ENCODE measurements at places on chromosomes 7 and 10.

DNA sequence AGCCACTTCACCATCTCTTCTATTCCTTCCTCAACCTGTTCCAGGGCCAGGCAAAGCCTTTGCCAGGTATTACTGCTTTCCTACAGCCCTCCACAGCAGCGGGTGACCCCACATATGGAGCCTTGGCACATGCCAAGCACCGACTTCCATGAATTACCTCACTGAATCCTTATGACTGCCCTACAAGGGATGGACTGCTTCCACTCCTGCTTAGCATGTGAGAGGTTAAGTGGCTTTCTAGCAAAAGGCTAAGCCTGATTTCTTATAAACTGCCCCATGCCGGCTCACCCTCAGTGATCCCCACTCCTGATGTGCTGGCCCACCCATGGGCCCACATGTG, 44.0 kb upstream of the PDLIM1 start:
- no peak for DNase-seq

GRCh38 chr7:29588900-29589696, 25.5 kb downstream of the PRR15 start:
- DNase-seq, result no peak

- no peak for DNase-seq
Measured at GRCh38 chr7:74006451-74007241, 21.3 kb upstream of the ELN start.

DNA sequence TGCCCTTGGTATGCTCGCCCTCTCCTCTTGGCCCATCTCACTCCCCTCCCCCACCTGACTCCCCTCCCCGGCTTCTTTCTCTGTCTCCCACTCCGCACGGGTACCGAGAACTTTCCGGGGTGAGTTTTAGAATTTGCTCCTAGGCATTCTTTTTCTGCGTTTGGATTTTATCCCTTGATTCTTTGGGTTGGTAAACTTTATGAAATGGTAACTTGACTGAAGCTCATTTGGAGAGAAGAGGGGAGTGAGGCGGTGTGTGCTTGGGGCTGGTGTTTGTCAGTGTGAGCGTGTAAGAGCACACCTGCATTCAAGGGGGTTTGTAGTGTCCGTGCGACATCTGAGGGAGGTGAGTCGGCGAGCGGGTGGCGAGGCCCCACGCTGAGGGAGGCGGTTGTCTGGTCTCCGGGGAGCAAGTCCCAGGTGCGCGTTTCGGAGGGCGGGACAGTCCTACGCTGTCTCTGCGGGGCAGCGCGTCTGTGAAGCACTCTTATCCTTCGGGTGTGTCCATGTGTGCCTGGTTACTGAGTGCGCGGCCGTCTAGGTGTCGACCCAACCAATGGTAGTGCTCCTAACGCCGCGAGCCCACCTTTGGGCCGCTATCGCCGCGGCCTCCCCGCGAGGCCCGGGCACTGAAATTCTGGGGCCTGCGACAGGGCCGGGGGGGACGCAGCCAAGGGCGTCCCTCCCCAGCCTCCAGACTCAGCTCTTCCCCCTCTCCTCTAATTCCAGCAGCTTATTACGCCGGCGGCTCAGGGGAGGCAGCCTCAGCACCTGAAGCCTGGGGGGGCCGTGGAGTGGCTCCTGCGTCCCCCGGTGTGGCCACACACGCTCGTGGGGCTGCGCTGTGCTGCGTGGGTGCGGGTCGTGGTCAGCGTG, 2.6 kb upstream of the ZNF503 start:
- DNase-seq, result no peak

- no peak for DNase-seq
Measured at GRCh38 chr10:8255301-8255700, 200.8 kb downstream of the GATA3 start.

GRCh38 chr7:618539-619367, 99.1 kb upstream of the PDGFA start:
- DNase-seq, result no peak

- DNase-seq, result no peak
Measured at GRCh38 chr7:44216019-44216418, 15.2 kb downstream of the YKT6 start.

DNA sequence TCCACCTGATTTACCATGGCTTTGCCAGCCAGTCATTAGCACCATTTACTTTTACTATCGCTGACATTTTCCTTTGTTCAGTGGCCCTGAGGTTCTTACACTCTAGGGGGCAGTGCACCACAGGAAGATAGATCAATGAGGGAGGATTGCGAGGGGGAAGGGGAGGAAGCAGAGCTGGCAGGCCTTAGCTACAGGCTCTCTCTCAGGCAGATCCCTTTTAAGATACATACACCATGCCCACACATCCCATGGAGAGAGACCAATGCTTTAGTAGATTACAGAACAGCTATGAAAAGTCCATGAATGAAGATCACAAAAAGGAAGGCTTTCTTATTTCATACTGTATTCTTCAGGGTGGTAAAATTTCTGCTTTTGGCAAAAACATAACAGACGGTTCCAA, 47.4 kb downstream of the DENND11 start:
- DNase-seq, result peak; percentile 48

DNA sequence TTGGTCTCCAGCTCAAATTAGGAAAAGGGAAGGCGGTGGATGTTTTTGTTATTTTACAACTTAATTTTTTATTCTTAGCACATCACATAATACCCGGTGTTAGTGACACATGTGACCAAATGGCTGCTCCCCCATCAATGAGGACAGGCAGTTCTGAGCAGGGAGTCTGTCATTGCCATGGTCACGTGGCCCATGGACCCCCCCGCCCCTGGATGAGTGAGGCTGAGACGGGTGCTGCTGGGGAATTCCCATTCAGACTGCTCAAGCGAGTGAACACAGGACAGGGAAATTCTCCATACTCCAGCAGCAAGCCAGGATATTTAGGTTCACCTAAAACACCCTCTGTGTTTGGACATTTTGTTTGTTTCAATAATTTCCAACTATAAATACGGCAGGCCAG, 34.7 kb upstream of the SLC35B4 start:
- DNase-seq, result no peak

DNA sequence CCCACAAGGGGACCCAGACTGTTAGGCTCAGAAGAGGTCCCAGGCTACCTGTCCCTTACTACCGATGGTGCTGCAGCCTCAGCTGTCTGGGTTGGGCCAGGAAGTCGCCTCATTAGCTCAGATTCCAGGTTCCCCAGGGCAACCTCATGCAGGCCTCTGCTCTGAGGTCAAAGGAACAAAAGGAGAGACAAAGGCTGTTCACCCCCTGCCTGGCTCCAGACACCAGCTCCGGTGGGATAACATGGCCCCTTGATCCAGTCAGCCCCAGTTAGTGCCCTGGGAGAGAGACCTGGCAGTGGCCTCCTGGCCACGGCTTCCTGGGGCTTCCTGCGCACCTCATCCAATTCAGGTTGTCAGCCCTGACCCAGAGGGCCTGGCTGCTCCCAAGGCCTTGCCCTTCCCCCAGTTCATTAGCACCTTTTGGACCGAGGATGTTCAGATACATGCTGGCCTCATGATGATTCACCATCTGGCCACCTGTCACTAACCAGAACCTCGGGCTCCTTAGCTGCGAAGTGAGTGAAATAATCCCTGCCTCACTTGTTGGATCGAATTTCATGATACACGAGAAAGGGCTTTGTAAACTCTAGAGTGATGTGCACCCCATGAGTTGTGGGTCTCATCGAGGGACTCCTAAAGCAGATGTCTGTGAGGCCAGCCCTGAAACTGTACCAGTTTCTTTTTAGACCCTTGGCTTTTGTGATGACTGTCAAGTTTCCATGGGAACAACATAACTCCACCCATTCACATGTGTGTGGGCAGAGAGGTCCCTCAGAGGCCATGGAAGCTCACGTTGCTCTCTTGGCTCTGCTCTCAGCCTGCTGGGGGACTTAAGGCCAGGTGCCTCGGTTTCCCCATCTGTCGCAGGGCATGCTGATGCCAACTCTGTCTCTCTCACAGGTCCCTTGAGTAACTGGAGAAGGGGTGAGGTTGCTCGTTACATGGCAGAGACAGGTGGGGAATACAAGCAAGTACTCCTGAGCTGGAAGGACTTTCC, 79.5 kb upstream of the PCBD1 start:
- no peak for DNase-seq

DNA sequence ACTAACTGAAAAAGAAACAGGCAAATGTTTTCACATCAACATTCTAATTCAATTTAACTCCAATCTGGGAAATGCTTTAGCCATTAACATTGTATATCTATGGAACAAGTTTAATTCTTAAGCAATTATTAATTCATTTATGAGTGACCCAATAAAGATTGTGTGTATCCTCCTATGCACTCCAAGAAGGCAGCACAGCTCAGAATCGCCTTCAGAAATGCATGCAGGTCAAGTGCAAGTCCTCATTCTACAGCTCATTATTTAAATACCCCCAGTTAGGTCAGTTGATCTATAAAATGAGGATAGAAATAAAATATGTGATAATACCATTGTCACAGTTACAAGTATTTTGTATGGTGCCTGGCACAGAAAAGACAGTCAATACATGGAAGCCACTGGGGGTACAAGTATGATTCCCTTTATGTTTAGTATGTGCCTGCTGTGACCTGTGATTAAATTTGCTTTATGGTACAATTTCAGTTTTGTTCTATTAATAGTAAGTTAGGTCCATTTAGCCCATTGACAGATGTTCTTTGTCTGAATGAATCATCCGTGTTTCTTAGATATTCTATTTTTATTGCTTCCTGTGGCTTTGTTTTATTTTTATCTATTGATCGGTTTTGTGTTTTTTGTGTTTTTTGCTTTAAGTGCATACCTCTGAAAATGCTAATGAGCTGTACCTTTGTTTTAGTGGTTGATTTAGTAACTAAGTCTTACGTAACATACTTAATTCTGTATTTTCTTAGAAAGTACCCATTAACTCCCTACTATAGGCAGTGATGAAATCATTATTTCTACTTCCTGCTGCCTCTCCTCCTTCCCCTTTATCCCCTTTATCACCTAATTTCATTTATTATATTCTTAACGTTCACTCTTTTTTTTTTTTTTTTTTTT, 42.8 kb downstream of the CPXM2 start:
- no peak for DNase-seq

DNA sequence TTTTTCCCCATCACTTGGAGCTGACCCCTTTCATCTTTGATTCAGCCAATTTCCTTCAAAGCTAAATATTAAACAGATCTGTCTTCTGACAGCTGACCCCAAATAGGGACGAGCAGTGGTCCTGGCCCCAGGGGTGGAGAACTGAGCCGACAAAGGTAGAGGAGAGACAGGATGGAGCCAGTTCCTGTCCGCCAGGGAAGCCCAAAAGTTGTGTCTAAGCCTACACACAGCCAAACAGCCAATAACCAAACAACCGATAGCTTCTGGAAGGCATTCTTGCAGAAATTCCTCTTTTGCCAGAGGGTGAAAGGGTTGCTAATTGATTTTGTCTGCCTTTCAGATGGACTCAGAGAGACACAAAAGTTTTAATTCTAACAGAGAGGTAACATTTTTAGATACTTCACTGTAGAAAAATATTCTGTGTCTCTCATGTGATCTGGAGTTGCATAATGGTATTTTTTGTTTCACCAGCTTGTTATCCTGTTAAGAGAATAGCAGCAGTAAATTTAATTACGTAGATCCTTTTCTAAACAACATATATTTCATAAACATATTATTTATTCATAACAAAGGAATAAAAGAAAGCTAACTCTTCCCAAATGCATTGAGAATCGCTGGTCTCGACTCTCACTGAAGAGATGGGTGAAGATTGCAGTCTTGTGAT, 161.7 kb upstream of the LYZL1 start:
- DNase-seq, result no peak

GRCh38 chr10:100364175-100364574, 17.1 kb downstream of the SCD start:
- no peak for DNase-seq

- no peak for DNase-seq
Measured at GRCh38 chr7:121002-121785, 71.2 kb upstream of the FAM20C start.

DNA sequence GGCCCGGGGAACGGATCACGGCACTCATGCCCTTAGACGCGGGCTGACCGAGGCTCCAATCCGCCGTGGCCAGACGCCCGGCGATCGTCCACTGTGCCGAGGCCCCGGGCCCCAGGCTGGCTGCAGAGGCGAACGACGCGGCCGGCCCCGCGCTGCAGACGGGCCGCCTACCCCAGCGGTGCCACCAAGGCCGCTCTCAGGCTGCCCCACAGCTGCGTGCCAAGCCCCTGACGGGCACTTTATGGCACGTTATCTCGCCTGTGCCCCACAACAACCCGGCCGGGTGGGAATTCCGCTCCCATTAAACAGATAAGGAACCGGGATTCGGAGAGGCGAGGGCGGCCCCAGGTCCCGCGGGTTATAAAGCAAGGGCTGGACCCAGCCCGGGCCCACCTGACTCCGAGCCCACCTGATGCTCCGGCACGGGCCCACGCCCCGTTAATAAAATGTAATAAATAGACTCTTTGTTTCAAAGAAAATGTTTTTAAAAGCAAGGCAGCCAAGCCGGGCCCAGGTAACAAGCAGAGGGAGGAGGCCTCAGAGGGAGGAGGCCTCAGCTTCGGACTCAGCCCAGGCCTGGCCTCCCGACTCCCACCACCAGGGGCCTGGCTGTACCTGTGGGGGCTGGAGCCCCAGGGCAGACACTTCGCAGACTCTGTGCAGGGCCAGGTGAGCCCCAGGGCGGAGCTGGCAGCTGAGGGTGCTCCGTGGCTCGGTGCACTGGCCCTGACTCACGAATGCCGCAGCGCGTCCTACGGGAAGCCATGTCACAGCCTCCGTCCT, 79.7 kb downstream of the FOXL3 start:
- no peak for DNase-seq

DNA sequence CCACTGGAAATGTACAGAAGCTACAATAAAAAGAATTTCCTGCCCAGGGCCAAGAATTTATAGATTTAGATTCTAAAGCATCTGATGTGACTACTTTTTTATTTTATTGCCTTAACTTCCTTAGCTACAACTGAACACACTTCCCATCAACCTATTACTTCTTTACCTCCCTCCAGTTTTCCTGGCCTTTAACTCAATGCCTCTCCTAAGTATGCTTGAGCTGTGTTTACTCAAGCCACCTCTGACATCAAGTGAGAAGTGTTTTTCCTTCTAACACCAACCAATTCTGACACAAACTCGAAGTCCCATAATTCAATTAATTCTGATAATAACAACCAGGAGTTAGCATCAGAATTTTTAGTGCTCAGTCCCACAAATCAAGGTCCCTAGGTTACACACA, 170.0 kb downstream of the IMMP2L start:
- DNase-seq, result no peak

- DNase-seq, result no peak
Measured at GRCh38 chr7:100137851-100138760, 10.6 kb upstream of the LAMTOR4 start.

GRCh38 chr7:119132436-119132835, 907.9 kb downstream of the ANKRD7 start:
- no peak for DNase-seq

- no peak for DNase-seq
Measured at GRCh38 chr10:133238466-133238804, 780 bp downstream of the VENTX start.

GRCh38 chr7:44636041-44636584, 29.7 kb downstream of the OGDH start:
- no peak for DNase-seq

- no peak for DNase-seq
Measured at GRCh38 chr7:36792421-36792820, 68.1 kb upstream of the AOAH start.

DNA sequence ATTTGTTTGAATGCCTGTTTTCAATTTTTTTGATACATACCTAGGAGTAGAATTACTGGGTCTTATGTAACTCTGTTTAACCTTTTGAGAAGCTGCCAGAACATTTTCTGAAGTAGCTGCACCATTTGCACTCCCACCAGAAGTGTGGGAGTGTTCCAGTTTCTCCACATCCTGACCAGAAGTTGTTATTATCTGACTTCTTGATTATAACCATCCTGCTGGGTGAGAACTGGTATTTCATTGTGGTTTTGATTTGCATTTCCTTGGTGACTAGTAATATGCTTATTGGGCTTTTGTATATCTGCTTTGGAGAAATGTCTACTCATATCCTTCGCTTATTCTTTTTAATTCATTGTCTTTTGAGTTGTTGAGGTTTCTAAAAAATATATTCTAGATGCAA, 117.2 kb upstream of the GLCCI1 start:
- no peak for DNase-seq

Measured in D721Med (cell line).